ENCODE measurements at places on chromosomes 7 and 10.

- DNase-seq = no peak
Measured at GRCh38 chr10:118374404-118374803, 32.3 kb upstream of the FAM204A start.

DNA sequence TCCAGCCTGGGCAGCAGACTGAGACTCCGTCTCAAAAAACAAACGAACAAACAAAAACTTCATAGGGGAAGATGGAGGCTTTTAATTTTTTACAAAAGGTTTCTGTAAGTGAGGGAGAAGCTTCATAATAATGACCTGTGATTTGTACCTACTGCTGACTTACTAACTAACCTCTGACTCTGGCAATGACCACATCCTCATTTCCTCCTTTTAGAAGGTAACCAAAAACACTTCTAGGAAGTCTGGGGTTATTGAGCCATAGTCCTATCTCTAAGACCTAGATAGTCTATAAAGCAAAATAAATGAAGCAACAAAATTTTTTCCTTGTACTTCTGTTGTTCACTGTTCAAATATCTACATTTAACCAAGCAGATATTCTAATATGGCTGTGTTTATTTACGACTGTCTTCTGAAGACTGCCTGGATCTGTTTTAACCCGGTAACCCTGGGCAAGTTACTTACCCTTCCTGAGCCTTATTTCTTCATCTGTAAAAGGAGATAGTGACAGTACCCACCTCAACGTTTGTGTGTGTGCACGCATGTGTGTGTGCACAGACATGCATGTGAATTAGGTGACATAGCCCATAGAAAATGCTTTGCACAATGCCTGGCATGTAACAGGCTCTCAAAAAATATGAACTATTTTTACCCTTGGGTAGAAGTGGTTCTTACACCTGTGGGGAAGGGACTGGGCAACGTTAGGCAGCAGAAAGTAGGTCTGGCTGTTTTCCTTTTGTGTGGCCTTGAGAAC is 30.8 kb upstream of the SMNDC1 start:
- no peak for DNase-seq

GRCh38 chr10:124708922-124709520 is 35.2 kb downstream of the FAM53B start:
- DNase-seq = no peak

DNA sequence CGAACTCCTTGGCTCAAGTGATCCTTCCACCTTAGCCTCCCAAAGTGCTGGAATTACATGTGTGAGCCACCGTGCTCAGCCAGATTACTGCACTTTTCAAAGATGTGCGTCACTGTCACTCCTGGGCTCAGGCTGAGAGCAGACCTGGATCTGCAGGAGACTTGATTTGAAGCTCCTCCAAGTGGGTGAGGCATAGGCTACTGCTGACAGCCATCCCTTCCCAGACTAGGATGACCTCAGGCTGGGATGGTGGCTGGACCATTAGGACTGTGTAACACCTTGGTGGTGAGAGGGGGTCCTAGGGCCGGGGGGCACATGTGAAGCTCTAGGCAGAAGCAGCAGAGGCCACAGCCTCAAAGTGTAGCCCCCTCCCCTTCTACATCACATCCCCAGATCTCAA is 8.2 kb upstream of the SRRM3 start:
- no peak for DNase-seq

DNA sequence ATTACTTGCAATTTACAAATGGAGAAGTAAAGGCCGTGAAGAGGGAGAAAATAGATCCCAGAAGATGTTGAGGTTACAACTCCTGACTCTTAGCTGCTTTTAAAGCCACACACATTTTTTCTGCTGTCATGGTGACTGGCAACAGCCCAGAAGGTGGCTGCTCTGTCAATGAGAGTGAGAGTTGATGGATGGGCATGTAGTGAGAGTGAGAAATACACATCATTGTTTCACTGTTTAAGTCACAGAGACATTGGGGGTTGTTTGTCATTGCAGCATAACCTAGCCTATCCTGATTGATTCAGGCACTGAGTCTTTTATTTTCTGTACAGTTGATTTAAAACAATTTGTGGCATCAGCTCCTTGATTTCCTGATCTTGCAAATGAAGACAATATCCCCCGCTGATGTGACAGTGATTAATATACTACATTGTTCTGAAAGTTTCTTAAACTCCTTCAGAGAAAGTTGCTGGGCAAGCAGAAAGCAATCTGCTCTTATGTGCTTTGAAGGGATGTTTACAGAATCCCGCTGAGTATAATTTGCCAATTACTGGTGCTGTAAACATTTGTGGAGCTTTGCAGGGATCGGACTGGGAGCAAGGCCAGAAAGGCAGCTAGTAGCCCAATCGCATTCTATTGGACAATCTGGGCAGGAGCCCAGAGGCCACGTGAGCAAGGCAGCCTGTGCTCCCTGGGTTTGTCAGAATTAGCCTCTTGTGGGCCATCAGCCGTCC is 229.6 kb downstream of the PRPF18 start:
- DNase-seq = peak; percentile 78

- no peak for DNase-seq
Measured at GRCh38 chr7:130918129-130919052, 184.4 kb upstream of the KLF14 start.

- DNase-seq = peak; percentile 55
Measured at GRCh38 chr10:97321032-97321803, 2.1 kb downstream of the FRAT1 start.

GRCh38 chr7:123901101-123901500 is 23.9 kb upstream of the SPAM1 start:
- DNase-seq = no peak

- no peak for DNase-seq
Measured at GRCh38 chr7:80008039-80008438, 126.6 kb upstream of the GNAI1 start.

DNA sequence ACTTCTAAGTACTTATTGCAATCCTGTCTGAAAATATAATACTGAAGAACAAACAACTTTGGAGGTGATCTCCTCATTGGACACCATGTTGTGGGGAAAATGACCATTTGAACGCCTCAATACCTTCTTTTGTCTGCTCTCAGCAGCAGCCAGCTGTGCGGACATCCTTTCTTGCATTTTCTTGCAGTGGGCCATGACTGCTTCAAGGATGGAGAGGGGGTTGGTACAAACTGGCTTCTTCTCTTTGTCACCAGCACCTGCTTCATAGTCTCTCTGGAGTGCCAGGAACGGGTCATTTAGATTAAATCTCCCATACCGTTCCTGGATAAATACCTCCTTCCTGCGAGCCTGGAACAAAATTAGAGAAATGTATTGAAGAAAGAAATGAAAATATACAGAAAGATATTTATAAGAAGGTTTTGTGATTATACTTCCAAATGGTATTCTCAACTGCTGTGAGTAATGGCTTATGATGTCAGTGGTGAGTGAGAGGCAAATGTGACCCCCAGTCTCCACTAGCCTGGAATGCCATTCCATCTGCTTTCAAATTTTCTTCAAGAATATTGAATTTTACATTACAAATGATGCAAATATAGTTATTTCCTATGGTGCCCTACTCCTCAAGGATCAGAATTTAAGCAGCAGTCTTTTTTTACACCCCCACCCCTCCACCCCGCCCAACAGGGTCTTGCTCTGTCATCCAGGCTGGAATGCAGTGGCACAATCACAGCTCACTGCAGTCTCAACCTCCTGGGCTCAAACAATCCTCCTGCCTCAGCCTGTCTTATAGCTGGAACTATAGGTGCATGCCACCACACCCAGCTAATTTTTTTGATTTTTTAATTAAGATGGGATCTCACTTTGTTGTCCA is 62.4 kb downstream of the CTTNBP2 start:
- DNase-seq = no peak

DNA sequence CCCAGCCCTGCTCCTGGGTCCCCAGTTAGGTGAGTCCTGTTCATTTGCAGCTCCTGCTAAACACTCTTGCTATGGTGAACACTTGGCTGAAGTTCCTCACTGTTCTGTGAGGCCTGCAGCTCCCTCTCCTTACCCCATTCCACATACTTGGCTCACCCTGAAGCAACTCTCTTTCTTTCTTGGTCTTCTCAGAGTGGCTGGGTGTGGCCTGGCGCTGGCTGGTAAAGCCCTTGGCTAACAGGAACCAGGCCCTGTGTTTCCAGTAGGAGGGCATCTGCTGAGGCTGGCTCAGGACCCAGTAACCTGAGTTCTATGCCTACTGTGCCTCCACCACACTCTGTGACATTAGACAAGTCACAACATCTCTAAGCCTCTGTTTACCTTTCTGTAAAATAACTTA is 53.1 kb upstream of the COL13A1 start:
- no peak for DNase-seq

DNA sequence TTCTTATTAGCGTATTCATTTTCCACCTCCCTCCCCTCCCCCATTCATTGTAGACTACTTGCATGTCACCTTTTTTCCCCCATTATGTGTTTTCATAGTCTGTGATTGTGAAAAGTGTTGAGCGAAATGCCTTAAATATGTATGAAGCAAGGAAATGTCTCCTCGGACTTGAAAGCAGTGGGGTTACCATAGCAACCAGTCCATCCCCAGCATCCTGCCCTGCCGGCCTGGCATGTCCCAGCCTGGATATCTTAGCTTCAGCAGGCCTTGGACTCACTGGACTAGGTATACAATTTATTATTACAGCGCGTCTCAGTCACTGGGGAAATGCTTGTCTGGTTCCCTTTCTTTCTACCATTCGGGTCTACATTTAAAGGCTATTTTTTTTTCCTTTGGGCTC is 283.6 kb downstream of the BICC1 start:
- DNase-seq = no peak

DNA sequence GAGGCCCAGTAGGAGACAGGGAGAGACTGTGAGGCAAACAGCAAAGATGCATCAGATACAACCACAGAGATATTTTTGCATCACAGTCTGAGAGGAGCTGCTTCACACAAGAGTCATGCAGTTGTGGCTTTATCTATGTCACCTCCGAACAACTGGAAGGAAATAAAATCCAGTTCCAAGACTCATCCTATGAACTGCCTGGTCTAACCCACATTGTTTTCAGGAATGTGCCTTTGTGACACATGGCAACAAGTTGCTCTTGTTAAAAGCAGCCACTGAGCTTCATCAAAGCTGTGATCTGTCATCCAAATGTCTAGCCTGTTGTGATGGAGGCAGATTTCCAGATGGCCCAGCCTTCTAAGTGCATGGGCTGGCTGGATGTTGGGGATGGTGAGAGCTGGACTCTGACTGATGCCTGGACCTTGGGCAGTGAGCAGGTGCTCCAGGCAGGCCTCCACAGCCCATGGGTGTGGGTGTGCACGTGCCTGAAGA is 255.0 kb downstream of the BMPER start:
- no peak for DNase-seq

DNA sequence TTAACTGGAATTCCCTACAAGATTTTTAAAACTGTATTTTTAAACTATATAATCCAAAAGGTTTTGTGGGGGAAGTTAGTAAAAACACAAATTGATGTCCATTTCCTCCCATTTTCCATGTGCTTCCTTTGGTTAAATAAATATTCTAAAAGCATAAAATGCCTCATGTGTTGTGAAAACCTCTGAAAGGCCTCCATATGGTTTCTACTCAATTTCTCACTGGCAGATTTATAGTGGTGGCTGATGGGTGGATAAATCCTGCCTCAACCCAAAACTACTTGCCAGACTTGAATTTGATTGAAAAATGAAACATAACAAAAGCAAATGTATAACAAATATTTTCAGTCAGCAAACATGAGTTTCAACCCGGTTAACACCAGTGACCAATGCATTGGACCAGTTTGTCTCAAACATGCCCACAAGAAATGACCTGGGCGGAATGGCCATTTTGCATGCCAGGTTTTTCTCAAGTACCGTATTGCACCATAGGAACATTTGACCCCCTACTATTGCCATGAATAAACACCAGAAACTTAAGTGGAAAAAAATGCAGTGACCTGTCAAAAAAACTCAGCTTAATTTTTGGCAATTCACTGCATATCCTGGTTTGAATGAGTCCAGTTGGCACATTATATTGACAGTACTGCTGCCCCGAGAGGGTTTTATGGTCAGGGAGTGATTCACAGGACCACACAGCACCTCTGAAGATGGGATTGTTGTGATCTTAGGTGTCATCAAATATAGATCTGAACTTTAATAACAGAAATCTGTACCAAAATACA is 454.6 kb upstream of the ANKRD30A start:
- no peak for DNase-seq

DNA sequence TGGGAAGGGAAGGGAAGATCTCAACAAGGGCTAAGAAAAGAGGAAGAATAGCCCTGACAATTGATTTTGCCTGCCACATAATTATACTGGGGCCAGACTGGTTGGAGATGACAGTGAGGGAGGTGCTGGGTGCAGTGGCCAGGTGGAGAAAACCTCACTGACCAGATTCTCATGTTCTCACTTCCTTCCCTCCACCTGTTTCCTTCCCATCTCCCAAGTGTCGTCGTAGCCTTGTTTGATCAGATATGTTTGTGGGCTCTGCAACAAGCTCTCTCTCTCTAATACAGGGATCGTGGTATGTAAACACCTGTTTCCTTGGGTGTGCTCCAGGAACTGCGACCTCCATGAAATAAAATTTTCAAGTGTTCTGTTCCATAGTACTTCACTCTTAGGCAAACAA is 60.2 kb downstream of the VCL start:
- DNase-seq = no peak

GRCh38 chr7:114070246-114070645 is 151.4 kb upstream of the PPP1R3A start:
- DNase-seq = no peak

DNA sequence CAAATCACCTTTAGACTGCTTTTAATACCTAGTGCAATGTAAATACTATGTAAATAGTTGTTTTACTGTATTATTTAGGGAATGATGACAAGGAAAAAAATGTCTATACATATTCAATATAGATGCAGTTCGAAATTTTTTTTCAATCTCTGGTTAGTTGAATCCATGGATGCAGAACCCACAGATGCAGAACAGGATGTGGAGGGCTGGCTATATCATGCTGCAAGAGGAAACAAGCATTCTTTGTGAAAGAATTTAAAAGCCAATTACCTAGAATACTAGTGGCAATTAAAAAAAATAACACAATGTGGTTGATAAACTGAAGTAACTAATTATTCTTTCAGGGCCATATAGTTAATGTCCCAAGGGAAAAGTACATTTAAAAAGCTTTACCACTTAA is 170.4 kb downstream of the ZNF438 start:
- no peak for DNase-seq

GRCh38 chr7:128759242-128759641 is 16.4 kb downstream of the OPN1SW start:
- DNase-seq = no peak

DNA sequence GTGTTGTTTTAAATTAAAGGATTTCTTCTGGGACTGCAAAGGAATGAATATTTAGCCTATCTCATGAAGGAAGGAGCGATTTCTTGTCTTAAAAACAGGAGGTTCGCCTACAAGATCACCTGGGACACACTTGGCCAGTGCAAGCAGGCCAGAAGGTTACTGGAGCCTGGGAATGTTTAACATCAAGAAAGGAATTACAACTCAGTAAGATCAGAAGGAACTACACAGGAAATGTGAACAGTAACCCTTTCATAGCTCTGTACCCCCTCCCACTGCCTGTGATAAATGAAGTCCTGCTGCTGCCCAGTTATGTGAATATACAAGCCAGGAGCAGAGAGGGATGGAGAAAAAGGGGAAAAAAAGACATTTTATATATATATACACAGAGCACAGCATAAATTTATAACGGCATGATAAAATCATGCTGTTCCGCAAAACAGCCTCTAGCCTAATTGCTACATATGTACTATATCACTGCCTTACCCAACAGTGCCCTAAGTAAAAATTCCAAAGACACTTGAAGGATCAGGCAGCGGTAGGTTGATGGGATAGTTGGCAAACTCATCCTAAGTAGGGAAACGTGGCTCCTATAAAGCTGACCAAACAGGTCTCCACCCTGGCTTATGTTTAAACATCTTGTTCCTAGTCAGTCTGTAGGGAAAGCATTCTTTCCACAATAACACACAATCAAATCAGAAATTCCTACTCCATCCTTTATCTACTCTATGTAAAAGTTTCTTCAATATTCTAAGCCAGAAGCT is 63.8 kb downstream of the ZNF438 start:
- no peak for DNase-seq

Data from left ventricle myocardium inferior (tissue), 1 donor.